ENCODE measurements at places on chromosomes 4 and X. TPM values are rescaled to one million over a fixed set of nuclear protein-coding genes. Genes with fewer than 3 reads are reported as not detected.

DNA sequence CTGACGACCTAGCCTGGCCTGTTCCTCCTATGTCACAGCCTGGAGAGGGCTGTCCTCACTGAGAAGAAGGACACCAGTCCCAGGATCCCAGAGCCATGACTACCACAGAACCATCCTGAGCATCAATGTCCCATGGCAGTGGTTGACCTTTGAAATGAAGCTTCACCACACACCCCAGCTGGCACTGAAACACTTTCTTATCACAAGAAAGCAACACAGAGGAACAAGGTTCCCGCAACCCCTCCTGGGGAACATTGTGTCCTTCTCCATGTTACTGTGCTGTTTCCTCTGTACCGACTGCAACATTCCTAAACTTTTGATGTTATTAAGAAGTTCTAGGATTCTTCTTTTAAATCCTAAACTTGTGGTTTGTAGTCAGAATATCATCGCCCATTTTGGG, 21.2 kb upstream of the FAM156A start:
- H3K36me3 ChIP-seq: no peaks in the 10 kb centered on the region
- no peaks in the 10 kb centered on the region for H3K27me3 ChIP-seq
- H3K27ac ChIP-seq: no peak overlapping the region

PPM1K gene
- polyA plus RNA-seq: 85.3 TPM

- H3K4me3 ChIP-seq: no peak overlapping the region
- H3K4me1 ChIP-seq: no peaks in the 10 kb centered on the region
- H3K27me3 ChIP-seq: no peaks in the 10 kb centered on the region
- H3K27ac ChIP-seq: no peak overlapping the region
Measured at GRCh38 chr4:66023061-66023460, 352.8 kb upstream of the EPHA5 start.

DNA sequence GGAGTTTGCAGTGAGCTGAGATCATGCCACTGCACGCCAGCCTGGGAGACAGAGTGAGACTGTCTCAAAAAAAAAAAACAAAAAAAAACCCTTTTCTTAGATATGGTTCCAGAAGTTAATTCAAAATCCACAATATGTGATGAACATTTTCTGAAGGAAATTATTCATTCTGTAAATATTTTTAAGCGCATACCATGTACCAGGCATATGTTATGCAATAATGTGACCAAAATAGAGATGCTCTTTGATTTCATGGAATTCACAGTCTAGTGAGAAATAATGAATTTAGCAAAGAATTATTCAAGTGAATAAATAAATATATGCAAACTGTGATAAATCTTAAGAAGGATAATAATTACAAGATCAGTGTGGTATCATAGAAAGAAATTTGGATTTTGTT, 174.7 kb downstream of the GC start:
- H3K36me3 ChIP-seq: no peaks in the 10 kb centered on the region
- H3K4me3 ChIP-seq: no peak overlapping the region
- peaks cover 22% of the 10 kb centered on the region for H3K27me3 ChIP-seq
- H3K4me1 ChIP-seq: no peaks in the 10 kb centered on the region

DNA sequence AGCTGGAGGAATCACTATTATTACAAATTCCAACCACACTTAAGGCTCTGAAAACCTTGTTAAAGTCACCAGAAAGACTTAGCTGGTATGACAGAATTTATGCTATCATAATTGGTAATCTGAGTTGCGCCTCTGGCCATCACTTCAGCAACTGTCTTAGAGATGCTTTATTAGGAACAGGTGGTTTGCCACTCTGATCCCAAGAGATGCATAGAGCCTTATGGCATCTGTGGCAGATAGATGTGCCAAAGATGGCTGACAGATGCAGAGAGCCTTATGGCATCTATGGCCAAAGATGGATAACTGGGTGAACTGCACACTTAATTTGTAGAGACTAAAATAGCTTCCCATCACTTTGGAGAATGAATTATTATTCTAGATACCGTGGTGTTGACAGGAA, 32.3 kb upstream of the PLAC8 start:
- no peaks in the 10 kb centered on the region for H3K27me3 ChIP-seq
- no peaks in the 10 kb centered on the region for H3K36me3 ChIP-seq
- no peak for DNase-seq
- H3K4me1 ChIP-seq: peaks cover 14% of the 10 kb centered on the region
- no peak overlapping the region for H3K27ac ChIP-seq

SLC6A14 gene
- not detected for polyA plus RNA-seq

PAGE2 gene
- not detected for polyA plus RNA-seq

DNA sequence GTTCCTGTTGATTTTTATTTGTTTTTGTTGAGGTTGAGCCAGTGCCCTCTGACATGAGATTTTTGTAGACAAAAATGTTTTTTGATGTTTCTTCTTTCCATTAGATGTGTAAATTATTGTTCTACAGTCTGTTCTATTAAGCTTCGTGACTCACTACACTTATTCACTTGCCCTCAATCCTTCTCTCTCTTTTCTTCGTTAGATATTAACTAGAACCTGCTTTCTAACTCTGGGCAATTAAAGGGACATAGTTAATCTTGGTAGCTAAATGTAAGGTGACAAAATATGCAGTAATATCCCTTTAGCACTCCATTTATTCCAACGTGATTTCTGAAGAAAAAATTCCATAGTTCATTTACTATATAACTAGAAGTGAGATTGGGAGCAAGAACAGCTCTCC, 333.9 kb downstream of the PDHA2 start:
- no peak for DNase-seq
- no peaks in the 10 kb centered on the region for H3K36me3 ChIP-seq
- H3K4me3 ChIP-seq: no peak overlapping the region

GRCh38 chr4:48196758-48197504, 62.9 kb upstream of the TXK start:
- no peaks in the 10 kb centered on the region for H3K36me3 ChIP-seq
- no peak overlapping the region for H3K4me3 ChIP-seq
- peaks cover 22% of the 10 kb centered on the region for H3K4me1 ChIP-seq

- H3K4me3 ChIP-seq: no peak overlapping the region
- H3K27me3 ChIP-seq: no peaks in the 10 kb centered on the region
- H3K4me1 ChIP-seq: no peaks in the 10 kb centered on the region
- no peak overlapping the region for H3K27ac ChIP-seq
Measured at GRCh38 chr4:12445711-12446235, 1017.1 kb upstream of the HS3ST1 start.

KIT gene
- polyA plus RNA-seq: not detected

TGIF2LX gene
- polyA plus RNA-seq: not detected

DNA sequence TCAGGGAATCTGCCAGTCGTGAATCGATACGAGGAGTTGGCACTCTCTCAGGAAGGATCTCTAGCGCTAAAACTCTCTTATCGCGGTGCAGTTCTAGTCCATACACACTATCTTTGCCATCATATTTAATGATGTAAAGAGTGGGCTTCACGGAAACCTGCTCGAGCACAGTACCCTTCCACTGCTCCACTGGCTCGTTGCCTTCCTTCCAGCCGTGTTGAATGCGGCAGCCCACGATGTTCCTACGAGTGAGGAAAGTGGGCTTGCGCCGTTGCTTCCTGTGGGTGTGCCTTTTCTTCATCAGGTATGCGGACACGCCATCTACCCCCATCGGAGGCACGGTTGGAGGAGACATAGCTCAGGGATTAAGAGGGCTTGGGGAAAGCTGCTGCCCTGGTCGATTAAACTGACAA, 661 bp downstream of the SPIN4 start:
- no peaks in the 10 kb centered on the region for H3K36me3 ChIP-seq
- H3K27ac ChIP-seq: peak overlapping the region; percentile 85
- peaks cover 28% of the 10 kb centered on the region for H3K4me1 ChIP-seq
- peak overlapping the region; percentile 89 for H3K4me3 ChIP-seq

DNA sequence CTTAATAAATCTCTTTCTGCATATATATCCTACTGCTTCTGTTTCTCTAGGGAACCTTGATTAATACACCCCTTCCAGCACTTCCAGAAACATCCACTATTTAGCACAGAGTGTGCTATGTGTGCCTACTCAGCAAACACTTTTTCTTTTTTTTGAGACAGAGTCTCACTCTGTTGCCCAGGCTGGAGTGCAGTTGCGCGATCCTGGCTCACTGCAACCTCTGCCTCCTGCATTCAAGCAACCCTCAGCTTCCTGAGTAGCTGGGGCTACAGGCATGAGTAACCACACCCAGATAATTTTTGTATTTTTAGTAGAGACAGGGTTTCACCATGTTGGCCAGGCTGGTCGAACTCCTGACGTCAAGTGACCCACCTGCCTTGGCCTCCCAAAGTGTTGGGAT, 266.9 kb upstream of the DIAPH2 start:
- DNase-seq: no peak
- no peak overlapping the region for H3K4me3 ChIP-seq
- H3K36me3 ChIP-seq: no peaks in the 10 kb centered on the region
- no peaks in the 10 kb centered on the region for H3K27me3 ChIP-seq
- H3K4me1 ChIP-seq: no peaks in the 10 kb centered on the region
- no peak overlapping the region for H3K27ac ChIP-seq

GATA1 gene
- not detected for polyA plus RNA-seq

DNA sequence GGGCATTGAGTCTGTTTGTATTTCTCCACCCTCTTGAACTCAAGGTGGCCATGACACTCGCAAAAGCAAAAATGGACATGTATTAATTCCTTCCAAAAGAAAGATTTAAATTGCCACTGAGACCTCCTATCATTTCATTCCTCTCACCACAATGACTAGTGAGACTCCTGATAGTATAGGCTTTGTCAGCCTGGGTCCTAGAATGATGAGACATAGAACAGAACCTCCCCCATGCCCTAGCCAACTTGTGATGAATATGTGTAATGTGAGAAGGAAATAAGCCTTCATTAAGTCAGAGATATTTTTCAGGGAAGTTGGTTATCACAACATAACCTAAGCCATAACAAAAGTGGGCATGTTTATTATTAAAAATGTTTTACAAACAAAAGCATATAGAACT, 62.5 kb downstream of the ASB9 start:
- H3K36me3 ChIP-seq: no peaks in the 10 kb centered on the region
- no peak for DNase-seq
- H3K27me3 ChIP-seq: no peaks in the 10 kb centered on the region
- no peak overlapping the region for H3K4me3 ChIP-seq
- peaks cover 4% of the 10 kb centered on the region for H3K4me1 ChIP-seq

- peaks cover 15% of the 10 kb centered on the region for H3K36me3 ChIP-seq
- H3K4me1 ChIP-seq: no peaks in the 10 kb centered on the region
- no peak overlapping the region for H3K4me3 ChIP-seq
- DNase-seq: no peak
- H3K27me3 ChIP-seq: no peaks in the 10 kb centered on the region
Measured at GRCh38 chrX:8192276-8192675, 21.2 kb upstream of the VCX2 start.

GRCh38 chr4:134201216-134202161, at the start of gene PABPC4L:
Gene PABPC4L (minus strand): TSS chr4:134201789. CDS start chr4:134201019, 770 bp downstream.
- no peak for DNase-seq
- no peaks in the 10 kb centered on the region for H3K4me1 ChIP-seq
- no peak within 1 kb of the TSS for H3K27ac ChIP-seq
- H3K36me3 ChIP-seq: peaks cover 9% of the 10 kb centered on the region

- DNase-seq: no peak
- no peak overlapping the region for H3K4me3 ChIP-seq
- no peaks in the 10 kb centered on the region for H3K27me3 ChIP-seq
- H3K4me1 ChIP-seq: peaks cover 2% of the 10 kb centered on the region
- no peak overlapping the region for H3K27ac ChIP-seq
Measured at GRCh38 chr4:152369203-152369901, 166.5 kb downstream of the FBXW7 start.

DNA sequence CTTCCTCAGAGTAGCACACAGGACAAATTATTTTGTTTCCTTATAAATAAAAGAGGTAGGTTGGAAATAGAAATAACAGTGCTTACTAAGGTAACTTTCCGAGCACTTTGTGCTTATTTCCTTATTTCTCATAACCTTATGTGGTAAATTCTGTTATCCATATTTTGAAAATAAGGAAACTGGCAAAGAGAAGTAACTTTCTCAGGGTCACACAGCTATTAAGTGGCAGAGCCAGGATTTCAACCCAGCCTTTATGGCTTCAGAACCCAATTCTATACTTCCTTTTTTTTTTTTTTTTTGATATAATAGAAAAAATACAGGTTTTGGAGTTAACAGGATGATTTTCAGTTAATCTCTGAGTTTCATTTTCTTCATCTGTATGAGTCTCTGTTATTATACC, 3.3 kb downstream of the UTP3 start:
- no peaks in the 10 kb centered on the region for H3K27me3 ChIP-seq
- H3K36me3 ChIP-seq: peaks cover 17% of the 10 kb centered on the region
- H3K27ac ChIP-seq: peak overlapping the region; percentile 79
- H3K4me1 ChIP-seq: peaks cover 19% of the 10 kb centered on the region
- DNase-seq: no peak

SASH3 gene
- 187 TPM for polyA plus RNA-seq

DNA sequence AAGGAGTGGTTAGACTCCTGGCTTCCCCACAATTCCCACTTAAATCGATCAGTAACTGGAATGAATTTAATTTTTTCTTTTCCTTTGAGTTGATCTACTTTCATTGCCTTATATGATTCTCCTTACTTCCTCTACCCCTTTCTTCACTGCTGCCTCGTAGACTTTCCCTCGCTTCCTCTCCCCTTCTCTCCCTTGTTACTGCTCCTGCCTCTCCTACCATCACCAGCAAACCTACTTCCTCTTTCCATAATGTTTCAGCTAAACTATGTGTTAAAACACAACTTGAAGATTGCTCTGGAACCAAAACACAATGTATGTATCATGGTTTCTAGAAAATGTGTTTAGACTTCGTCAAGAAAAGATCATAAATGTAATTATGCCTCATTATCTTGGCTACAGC, 132.0 kb upstream of the TET2 start:
- DNase-seq: no peak
- no peak overlapping the region for H3K27ac ChIP-seq
- no peak overlapping the region for H3K4me3 ChIP-seq
- H3K4me1 ChIP-seq: no peaks in the 10 kb centered on the region

RRH gene
- not detected for polyA plus RNA-seq

GRCh38 chr4:128727658-128728057, 81.8 kb upstream of the JADE1 start:
- DNase-seq: no peak
- no peaks in the 10 kb centered on the region for H3K27me3 ChIP-seq
- H3K36me3 ChIP-seq: no peaks in the 10 kb centered on the region
- H3K4me1 ChIP-seq: no peaks in the 10 kb centered on the region

GRCh38 chr4:52750819-52751486, at the start of gene ERVMER34-1:
Gene ERVMER34-1 (minus strand): TSS chr4:52751425. CDS start chr4:52745520, 5,905 bp downstream.
- no peak within 1 kb of the TSS for H3K27ac ChIP-seq
- DNase-seq: peak; percentile 62
- H3K36me3 ChIP-seq: peaks cover 5% of the 10 kb centered on the region
- H3K4me1 ChIP-seq: peaks cover 6% of the 10 kb centered on the region

- no peak for DNase-seq
- H3K4me3 ChIP-seq: no peak overlapping the region
- no peak overlapping the region for H3K27ac ChIP-seq
- peaks cover 6% of the 10 kb centered on the region for H3K36me3 ChIP-seq
Measured at GRCh38 chrX:155886409-155886808, 5.3 kb downstream of the VAMP7 start.

GRCh38 chrX:102658556-102658955, 7.3 kb downstream of the GPRASP1 start:
- peaks cover 25% of the 10 kb centered on the region for H3K4me1 ChIP-seq
- peak overlapping the region; percentile 19 for H3K4me3 ChIP-seq
- H3K36me3 ChIP-seq: peaks cover 9% of the 10 kb centered on the region

- H3K4me3 ChIP-seq: no peak overlapping the region
- no peak overlapping the region for H3K27ac ChIP-seq
- no peaks in the 10 kb centered on the region for H3K4me1 ChIP-seq
- no peak for DNase-seq
Measured at GRCh38 chr4:179762840-179763239, 2320.6 kb upstream of the AGA start.

COX7B2 gene
- not detected for polyA plus RNA-seq

- no peaks in the 10 kb centered on the region for H3K4me1 ChIP-seq
- H3K27me3 ChIP-seq: no peaks in the 10 kb centered on the region
- H3K4me3 ChIP-seq: no peak overlapping the region
- H3K36me3 ChIP-seq: no peaks in the 10 kb centered on the region
Measured at GRCh38 chr4:111494971-111495370, 650.3 kb upstream of the FAM241A start.

MAGEB17 gene
- not detected for polyA plus RNA-seq

GRCh38 chr4:108043526-108043925, 53.8 kb downstream of the HADH start:
- H3K27ac ChIP-seq: peak overlapping the region; percentile 89
- DNase-seq: no peak
- H3K36me3 ChIP-seq: peaks cover 5% of the 10 kb centered on the region
- peaks cover 64% of the 10 kb centered on the region for H3K4me1 ChIP-seq
